ENCODE measurements at places on chromosomes 4 and X.

- DNase-seq: no peak
Observed at GRCh38 chr4:139454111-139455045, at the start of gene RAB33B. RAB33B (plus strand) TSS chr4:139454121; CDS start chr4:139454196, 75 bp downstream.

GRCh38 chrX:10062352-10062751 lies 94.4 kb upstream of the CLCN4 start:
- DNase-seq: no peak

DNA sequence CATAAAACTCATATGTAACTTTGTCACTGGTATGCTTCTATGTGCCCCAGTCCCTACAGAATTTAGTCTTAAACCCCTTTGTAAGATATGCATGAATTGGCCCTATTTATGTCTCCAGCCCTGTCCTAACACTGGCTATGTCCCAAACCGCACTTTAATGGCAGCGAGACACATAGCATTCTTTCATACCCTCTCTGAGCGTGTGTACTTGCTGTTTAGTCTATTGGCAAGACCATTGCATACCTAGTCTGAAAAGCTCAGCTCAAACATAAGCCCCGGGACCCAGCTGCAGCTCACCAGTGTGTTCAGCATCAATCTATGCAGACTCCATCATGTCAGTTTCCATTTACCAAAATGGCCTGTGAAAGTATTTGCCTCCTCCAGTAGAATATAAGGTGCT lies 1018.4 kb upstream of the TENM3 start:
- DNase-seq: no peak

GRCh38 chrX:40651620-40652223 lies 4.4 kb upstream of the CXorf38 start:
- peak; percentile 60 for DNase-seq

DNA sequence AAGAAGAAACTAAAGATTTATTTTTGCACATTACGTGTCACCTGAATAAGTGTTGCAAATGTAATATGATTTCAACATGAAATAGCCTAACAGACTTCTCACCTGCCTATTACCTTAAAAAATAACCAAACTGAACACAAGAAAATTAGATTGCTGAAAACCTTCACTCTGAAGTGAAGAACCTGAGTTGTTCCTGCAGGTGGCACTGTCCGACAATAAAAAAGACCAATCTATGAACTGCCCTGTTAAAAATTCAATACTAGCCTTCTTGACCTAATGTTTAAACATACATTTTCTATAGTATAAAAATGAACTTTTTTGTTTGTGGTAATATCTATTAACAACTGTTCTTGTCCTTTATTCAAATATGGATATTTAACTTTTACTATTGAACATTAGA lies 69.2 kb upstream of the PNPLA4 start:
- no peak for DNase-seq

DNA sequence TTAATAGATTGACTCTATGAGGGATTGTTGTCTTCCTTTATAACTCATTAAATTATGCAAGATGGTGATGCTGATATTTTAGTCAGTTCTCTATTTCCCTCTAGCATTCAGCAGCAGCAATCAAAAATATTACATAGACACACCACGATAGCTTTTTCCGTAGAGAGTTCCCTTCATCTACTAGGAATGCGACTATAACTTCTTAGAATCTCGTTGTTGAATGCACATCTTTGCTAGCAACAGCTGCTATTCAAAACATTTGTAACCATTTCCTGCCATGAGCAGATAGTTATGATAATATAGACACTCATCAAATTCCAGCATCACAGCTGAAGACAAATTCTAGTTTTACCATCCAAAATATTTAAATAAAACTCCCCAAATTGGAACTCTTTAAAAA lies 147.4 kb upstream of the FGF13 start:
- no peak for DNase-seq

GRCh38 chr4:88398381-88398780 lies 19.7 kb downstream of the HERC6 start:
- no peak for DNase-seq

DNA sequence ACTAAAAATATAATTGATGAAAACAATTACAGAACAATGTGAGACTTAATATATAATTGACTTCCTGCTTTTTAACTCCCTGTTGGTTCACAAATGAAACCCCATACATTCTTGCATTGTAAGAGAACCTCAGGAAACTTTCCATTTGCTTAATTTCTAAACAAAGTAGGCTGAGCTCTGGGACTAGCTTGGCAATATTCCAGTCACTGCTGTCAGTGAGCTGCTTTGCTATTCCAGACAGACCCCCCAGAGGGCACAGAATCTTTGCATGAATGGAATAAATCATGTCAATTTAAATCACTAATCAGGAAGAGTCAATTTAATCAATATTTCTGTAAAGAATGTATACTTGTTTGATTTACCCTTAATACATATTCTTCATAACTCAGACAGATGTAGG lies 110.6 kb downstream of the NEXMIF start:
- DNase-seq: no peak

DNA sequence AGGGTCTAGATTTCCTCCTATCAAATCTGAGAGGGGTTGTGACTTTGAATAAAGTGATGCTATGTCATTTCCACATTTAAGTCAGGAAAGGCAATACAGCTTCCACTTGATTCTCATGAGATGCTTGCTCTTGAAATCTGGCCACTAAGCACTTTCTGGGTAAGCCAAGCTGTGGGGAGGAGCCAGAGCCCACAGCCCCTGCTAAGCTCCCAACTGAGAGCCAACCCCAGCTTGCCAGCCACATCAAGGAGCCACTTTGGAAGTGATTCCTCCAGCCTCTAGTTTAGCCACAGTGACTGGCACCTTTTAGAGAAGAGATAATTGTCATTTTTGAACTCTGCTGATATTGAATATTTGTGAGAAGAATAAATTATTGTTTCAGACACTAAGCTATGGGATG lies 1441.5 kb upstream of the IGFBP7 start:
- DNase-seq: no peak

DNA sequence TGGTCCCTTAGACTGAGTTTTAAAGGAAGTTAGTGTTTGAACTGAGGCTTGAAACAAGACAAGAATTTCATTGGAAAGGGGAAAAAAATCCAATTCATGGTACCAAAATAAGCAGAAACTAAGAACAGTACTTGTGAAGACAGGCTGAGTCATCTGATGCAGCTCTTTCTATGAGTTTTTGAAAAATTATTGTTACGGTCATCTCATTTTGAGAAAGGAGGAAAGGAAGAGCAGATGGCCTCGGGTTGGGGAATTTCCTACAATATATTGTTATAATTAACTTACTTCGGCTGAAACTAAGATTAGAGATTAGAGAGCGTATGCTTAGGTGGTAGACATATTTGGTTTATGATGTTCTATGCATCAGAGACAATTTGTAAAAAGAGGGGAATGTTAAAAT lies 2164.8 kb upstream of the AGA start:
- DNase-seq: no peak

DNA sequence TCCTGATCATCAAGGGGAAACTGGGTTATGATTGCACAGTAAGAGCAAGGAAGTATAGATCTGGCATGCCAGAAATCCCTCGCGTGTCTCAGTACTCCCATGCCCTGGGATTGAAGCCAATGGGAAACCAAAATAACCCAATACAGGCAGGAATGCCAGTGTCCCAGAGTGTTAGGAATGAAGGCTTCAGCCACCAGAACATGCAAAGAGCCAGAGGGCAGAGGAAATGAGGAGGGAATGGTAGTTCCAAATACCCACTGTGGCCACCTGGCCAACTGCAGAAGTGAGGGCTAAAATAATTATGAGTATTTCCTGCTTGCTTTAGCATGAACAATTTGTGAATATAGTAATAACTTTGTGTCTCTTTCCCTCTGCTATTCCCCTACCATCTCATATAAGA lies 12.2 kb downstream of the MTNR1A start:
- DNase-seq: no peak

- no peak for DNase-seq
Observed at GRCh38 chr4:119652998-119653397, 24.4 kb upstream of the PDE5A start.

- DNase-seq: no peak
Observed at GRCh38 chr4:95124906-95125504, 367.2 kb downstream of the BMPR1B start.

- peak; percentile 39 for DNase-seq
Observed at GRCh38 chrX:4547213-4547836, 833.9 kb upstream of the PRKX start.

- no peak for DNase-seq
Observed at GRCh38 chrX:50002067-50002714, 79.8 kb downstream of the CLCN5 start.

GRCh38 chr4:2646396-2647149 lies 109.6 kb downstream of the TNIP2 start:
- no peak for DNase-seq

DNA sequence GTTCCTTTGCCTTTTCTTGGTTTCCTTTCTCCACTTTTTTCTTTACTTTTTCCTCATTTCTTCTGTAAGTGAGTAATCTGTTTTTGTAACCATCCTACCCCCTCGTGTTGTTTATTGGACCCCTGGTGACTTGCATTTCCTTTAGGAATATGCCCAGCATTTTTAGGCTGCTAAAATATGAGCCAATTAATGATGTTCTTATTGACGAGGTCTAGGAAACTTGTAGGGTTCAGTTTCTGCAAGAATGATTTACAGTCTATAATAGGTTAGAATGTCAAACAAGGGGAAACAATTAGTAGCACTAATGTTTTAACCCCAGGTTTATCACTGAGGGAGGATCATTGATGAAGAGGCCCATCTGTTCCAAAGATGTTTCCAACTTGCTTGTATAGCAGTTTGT lies 79.0 kb downstream of the CPE start:
- DNase-seq: no peak

- DNase-seq: no peak
Observed at GRCh38 chr4:4849524-4850193, 9.8 kb upstream of the MSX1 start.

DNA sequence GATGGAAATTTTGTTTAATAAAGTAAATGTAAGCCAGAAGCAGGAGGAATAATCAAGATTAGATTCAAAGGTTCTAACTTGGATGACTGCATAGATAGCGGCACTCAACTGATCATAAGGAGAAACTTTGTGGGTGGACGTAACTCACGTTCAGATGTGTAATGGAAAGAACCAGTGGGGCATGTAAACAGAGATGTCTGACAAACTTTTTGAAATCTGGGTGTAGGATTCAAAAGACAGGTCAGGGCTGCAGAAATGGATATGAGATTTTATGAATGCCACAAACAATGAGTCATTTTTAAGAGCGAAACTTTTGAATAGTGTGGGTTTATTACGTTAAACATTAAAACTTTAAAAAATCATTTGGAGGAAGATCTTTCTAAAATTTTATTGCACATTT lies 375.6 kb downstream of the GBA3 start:
- no peak for DNase-seq

DNA sequence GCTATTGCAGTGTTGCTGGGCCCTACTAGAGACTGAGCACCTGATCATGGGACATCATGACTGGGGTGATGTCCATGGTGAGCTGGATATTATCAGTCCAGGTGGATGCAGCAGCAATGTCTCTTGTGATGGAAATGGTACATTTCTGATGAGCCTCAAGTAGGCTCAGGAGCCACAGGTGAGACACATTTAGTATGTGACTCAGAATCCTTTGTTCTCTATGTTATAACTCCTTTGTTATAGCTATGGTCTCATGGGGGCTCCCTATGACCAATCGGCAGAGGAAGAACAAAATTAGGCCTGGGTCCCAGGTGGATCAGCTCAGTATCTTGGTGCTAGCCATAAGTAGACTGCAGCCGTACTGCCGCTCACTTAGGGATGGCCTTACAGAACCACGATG lies 107.9 kb upstream of the FAT1 start:
- no peak for DNase-seq

- DNase-seq: no peak
Observed at GRCh38 chrX:31166416-31166815, 94.6 kb upstream of the FTHL17 start.

DNA sequence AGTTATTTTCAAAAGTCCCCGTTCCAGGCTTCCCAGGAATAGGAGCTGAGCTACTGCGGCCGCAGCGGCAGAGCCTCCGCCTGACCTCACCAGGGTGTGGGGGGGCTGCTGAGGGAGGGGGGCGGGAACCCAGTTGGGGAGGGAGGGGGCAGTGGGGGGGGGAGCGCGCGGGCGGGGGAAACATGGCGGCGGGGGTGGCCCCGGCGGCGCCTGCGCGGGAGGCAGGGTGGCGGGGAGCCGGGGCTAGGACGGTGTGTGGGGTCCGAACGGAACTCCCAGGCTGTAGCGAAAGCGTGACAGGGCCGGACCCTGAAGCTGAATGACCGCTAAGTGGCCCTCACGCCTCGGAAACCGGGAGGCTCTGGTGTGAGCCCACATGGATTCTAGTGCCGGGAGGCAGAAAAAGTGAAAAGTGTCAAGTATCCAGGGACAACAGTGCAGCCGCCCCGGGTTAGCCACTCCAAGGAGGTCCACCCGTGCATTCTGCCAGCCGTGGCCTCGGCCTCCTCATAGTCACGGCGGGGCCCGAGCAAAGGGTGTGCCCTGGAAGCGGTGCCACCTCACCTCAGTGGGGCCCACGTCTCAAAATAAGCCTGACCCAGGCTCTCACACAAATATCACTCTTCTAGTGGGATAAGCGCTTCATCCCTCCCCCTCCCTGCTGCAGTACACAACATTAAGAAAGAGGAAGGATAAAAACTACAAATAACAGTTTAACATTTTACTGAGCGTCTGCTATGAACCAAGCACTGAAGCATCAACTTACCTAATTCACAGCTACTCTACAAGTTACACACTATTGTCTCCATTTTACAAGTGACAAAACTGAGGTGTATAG lies at the start of gene KLHL13:
TSS of gene KLHL13 (minus strand) at position 98 of the 838 bp plus-strand sequence. CDS start 88,337 bp downstream, outside the sequence.
- DNase-seq: peak; percentile 22

DNA sequence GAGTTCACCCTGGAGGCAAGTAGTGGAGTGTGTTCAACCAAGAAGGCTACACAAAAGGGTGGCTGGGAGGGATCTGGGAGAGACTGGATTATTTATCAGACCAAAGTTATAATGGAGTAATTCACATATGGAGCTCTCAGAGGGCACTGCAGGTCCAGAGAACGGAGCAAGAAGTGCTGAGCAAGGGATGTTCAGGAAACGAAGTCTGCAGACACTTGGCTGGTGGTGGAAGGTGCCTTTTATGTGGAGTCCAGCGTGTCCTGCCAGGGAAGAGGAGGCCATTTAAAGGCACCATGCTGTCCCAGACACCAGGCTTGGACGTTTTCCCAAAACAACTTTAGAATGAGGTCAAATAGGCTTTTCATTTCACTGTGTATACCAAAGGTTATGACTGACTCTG lies 130.1 kb downstream of the CEP135 start:
- DNase-seq: no peak

DNA sequence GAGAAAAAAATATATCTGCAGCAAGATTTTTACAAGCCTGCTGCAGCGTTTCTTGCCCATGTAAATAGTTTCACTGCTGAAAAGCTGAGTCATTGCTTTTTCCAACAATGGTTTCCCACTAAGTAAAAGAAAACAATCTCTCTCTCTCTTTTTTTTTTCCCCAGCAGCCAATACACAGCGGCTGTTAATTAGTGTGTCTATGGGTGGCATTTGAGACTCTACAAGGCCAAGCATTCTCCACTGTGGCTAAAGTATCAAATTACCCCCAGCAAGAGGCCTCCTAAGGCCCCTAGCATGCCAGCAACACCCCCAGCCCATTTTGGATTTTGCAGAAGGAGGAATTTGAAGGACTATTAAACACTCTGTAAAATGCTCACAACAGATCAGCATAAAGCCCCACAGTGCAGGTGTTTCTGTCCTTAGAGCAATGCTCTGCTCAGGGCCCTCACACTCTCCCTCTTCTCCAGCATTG lies 837.4 kb downstream of the TRIML1 start:
- no peak for DNase-seq
